CD4-positive, alpha-beta T cell treated with Interleukin-2 at 100 ng/mL for 4 hours (primary cell): ENCODE measurements at places on chromosomes 3 and 15.

GRCh38 chr3:34703053-34703452 lies 904.6 kb downstream of the PDCD6IP start:
- no peak for DNase-seq

- DNase-seq = no peak
These were observed 148.5 kb downstream of the SOX2 start for GRCh38 chr3:181860235-181860634.

- no peak for DNase-seq
These were observed 3.8 kb upstream of the CAMP start for GRCh38 chr3:48219543-48219942.

GRCh38 chr15:94229591-94230369 lies 1.6 kb upstream of the MCTP2 start:
- DNase-seq = peak; percentile 70

DNA sequence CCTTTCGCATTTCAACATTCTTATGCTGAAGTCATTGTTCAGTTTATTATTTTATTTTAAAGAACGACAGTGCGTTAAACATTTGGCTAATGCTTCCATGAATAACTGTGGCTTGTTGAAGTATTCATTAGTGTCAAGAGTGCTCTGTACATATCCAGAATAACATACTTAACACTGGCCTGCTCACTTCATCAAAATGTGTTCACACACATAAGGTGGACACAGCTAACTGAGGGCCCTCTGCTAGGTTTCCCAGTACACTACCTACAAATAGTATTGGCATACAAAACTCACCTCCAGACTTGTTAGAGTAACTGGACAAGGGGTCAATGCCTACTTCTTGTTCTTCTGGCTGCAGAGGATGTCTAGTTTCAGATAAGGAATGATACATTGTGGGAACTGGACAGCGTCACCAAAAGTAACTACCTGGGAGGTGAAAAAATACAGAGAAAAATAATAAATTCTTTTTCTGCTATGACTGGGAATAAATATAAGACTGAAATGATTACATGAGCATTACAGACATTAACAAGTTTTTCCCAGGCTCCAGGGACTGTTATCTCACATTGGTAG lies 234.2 kb downstream of the TBC1D5 start:
- DNase-seq = no peak

GRCh38 chr3:46454209-46454595 lies 10.5 kb downstream of the LTF start:
- no peak for DNase-seq

- DNase-seq = no peak
These were observed 1126.8 kb downstream of the SI start for GRCh38 chr3:163951397-163951987.

- no peak for DNase-seq
These were observed 201.6 kb downstream of the EDEM1 start for GRCh38 chr3:5389057-5389456.

DNA sequence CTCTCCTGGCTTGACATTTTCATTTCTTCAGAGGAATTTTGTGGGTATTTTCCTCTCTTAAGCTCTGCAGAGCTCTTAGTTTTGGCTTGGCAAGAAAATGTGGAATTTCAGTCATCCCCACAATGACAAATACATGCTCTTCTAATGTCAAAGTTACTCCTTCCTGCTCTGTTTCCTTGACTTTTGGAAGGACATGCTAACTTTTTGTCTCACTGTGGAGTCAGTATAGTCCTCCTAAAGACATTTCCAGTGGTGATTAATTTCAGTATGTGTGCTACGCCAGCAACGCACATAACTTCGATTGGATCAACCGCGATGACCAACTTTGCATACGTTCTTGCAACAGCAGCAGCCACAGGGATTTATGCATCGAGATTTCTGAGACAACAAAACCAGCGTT lies 13.3 kb downstream of the EBLN2 start:
- DNase-seq = no peak

- no peak for DNase-seq
These were observed 17.4 kb downstream of the SUSD5 start for GRCh38 chr3:33201195-33201594.

GRCh38 chr3:62818347-62818746 lies 56.9 kb downstream of the CADPS start:
- DNase-seq = no peak

DNA sequence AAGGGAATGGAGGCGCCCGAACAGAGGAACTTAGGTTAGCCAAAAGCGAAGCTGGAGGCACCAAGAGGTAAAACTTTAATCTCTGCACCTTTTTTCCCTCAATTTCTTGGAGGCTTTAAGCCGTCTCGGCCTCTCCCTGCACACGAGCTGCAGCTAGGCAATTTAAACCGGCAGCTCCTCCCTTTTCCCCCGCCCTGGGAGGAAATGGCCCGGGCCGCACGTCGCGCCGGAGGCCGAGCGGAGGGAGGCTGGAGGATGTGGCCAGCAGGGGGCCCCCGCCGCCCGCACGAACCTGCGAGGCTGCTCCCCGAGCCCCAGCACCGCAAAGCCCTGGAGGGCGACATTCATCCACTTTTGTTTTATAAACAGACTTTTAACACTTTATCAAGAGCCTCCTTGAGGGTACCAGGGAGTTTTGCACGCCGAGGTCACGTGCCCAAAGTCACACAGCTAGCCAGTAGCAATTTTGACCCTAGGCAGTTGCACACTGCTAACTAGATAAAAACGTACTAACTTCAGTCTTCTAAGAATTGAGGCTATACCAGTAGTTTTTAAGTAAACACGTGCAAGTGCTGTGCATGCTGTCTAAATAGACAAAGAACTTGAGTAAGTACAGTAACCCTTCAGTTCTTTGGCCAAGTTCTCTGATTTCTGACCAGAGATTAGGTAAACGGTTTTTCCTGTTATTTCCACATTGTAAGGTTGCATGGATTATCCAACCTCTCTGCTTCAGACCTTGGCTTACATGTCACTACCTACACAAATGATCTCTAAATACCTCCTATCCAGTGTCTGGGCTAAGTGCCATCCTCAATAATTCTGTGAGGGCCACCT lies 668 bp upstream of the XXYLT1 start:
- DNase-seq = peak; percentile 89

- DNase-seq = no peak
These were observed 52.8 kb upstream of the GRM7 start for GRCh38 chr3:6807967-6808588.

GRCh38 chr3:190382082-190382481 lies 5.9 kb upstream of the CLDN16 start:
- DNase-seq = no peak

DNA sequence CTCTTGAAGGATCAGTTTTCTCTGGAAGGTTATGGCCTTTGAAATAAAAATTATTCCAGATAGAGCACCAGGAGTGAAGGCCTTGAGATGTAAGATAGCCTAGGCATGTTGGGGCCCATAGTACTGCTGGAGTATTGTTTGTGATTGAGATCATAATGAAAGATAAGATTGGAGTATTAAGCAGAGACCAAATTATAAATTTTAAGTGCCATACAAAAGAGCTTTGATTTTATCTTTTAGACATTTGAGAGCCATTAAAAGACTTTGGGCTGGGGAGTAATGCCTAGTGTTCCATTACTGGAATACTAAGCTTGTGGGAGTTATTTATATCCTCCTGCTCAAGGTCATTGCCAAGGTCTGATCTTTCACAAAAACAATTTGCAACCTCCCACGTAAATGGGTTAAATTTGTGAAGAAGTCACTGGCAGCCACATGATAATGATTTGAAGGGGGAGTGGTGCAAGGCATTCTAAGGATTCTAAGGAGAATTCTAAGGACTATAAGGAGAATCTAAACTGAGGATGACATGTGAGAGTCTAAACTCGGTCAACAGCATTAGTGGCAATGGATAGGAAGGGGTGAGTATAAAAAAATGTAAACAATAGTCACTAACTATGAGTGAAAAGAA lies 12.8 kb downstream of the ELL3 start:
- DNase-seq = no peak

- no peak for DNase-seq
These were observed 43.2 kb downstream of the DUT start for GRCh38 chr15:48374472-48374871.

- no peak for DNase-seq
These were observed 66.6 kb downstream of the SLMAP start for GRCh38 chr3:57822686-57823085.

GRCh38 chr3:52507359-52507758 lies 12.2 kb downstream of the STAB1 start:
- no peak for DNase-seq

- no peak for DNase-seq
These were observed 943.9 kb downstream of the ROBO1 start for GRCh38 chr3:78823859-78824258.

- DNase-seq = no peak
These were observed 520 bp downstream of the GREM1 start for GRCh38 chr15:32718227-32718820.

DNA sequence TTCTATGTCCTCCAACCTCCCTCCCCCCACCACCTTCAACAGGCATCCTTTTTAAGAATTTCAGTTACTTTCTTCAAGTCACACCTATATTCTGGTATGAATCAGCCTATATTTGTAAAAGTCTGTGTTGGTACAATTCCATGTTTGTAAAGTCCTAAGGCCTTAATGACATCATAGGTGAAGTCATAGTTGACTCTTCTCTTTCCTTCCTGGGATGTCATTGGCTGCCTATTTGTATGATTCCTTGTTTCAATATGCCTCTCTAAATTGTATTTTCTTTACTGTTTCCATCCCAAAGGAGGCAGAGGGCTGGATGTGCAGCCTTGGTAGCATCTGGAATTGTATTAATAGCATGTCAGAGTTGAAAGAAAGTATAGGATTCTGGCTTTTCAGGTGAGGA lies 56.5 kb downstream of the ADAMTSL3 start:
- no peak for DNase-seq

DNA sequence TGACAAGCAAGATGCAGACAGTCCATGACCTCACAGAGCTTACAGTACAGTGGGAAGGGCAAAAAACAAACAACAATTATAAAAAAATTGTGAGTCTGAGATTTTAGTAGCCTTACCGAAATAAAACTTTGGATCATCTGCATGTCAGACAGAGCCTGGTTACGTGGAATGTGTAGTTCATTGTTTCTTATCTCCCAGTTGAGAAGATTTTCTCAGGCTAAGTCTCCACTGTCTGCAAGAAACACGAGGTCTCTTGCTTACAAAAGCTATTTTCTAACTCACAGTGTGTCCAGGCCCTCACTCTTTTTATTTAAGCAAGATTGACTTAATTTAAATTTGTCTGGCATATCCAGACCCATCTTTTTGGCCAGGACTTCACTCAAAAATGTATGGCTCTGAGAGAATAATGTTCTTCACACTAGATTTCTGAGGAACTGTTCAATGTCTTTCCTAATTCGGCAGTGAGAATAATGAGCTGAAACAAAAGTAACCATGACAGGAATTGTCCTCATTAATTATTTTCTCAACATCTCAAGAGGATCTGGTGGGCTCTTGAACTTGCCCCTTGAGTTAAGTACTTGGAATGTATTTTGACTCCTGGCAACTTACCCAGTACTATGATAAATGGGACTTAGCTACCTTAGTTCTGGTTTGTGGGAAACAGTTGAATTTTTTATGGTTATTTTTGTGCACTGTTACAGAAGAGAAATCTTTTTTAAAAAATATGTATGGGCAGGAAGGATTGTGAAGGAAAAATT lies 265.1 kb upstream of the COL8A1 start:
- no peak for DNase-seq

DNA sequence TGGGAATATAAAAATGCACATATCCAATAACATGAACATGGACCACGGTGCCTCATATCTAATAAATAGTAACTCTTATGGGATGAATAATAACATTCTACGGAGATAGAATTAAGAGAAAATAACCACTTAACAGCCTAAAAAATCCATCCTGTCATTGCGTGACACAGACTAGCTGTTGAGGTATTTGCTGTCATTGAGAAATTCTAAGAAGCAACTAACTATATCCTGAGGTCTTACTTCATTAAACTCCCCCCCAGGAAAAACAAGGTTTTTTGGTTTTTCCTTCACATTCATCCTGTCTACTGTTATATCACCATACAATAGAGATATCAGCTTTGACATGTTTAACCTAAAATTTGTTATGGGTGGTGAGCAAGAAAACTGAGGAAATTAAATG lies 14.3 kb downstream of the CEP152 start:
- no peak for DNase-seq

DNA sequence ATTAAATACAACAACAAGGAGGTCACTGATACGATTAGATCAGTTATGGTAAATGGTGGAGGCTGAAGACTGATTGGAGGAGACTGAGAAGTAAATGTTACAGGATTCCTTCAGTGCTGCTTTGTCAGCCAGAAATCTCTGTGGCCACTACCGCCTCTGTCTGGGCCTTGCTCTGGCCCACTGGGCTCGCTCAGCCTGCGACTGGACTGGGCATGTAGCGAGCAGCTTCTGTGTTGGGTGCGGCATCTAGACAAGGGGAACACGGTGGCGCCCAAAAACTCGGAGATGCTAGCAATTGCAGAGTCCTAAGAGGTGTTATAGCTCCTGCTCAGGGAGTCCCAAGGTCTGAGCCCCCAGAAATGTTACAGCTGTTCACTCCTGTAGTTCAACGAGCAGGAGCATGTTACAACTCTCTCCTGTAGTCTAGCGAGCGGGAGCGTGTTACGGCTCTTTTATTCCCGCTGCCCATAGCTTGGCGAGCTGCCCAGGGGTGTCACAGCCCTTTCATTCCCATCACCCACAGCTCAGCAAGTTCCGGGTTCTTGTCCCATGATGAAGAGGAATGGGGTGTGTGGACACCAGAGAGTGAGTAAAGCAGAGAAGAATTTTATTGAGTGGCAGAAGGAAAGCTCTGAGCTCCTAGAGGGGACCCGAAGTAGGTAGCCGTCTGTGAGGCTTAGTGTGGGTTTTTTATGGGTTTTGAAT lies 24.7 kb downstream of the SLC15A2 start:
- no peak for DNase-seq

DNA sequence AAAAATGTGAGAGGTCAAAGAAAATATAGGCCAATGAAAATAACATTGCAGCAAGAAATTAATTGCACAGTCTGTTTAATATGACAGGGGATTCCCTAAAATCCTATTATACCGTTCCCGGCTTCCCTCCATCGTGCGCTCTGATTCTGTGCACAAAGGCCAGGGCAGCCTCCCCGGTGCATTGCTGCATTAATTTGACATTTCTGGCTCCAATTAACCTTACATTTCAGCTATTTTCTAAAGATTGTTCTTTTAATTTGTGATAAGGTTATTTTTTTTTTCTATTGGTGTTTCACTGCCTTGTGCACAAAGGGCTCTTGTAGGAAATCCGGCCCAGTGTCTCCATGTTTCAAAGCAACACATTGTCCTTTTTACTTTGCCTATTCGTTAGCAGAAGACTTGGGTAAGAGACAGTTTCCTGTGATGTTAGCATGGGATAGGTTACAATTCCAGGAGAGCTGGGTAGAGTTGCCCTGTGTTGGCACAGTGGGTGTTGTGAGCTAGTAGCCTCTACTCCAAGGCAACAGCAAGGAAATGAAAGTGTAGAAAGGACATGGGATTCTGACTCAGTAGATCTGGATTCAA lies 257.3 kb upstream of the IGF1R start:
- no peak for DNase-seq
